NCI-H1105 treated with DMSO at 0.1 percent for 48 hours (cell line): ENCODE measurements at places on chromosomes 13 and 19.

- DNase-seq: peak; percentile 64
These were observed 2.2 kb upstream of the CEACAM6 start for GRCh38 chr19:41753159-41753558.

- no peak for DNase-seq
These were observed 328.8 kb downstream of the FOXO1 start for GRCh38 chr13:40337651-40338050.

GRCh38 chr13:108705031-108705430 lies 75.6 kb downstream of the MYO16 start:
- DNase-seq: no peak

DNA sequence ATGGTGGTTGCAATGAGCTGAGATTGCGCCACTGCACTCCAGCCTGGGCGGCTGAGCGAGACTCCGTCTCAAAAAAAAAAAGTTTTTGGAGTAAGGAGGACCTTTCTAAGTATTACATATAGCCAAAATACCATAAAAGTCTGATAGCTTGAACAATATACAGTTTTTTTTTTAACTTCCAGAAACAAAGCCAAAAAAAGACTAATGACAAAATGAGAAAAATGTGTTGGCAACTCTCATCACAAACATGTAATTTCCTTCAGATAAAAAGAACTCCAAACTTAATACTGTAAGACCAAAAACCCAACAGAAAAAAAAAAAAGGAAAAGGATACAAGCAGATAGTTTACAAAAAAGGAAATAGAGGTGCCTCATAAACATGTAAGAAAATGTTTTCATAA lies 68.2 kb upstream of the MED4 start:
- DNase-seq: no peak

- DNase-seq: peak; percentile 20
These were observed 20.0 kb downstream of the TICAM1 start for GRCh38 chr19:4811328-4812131.

DNA sequence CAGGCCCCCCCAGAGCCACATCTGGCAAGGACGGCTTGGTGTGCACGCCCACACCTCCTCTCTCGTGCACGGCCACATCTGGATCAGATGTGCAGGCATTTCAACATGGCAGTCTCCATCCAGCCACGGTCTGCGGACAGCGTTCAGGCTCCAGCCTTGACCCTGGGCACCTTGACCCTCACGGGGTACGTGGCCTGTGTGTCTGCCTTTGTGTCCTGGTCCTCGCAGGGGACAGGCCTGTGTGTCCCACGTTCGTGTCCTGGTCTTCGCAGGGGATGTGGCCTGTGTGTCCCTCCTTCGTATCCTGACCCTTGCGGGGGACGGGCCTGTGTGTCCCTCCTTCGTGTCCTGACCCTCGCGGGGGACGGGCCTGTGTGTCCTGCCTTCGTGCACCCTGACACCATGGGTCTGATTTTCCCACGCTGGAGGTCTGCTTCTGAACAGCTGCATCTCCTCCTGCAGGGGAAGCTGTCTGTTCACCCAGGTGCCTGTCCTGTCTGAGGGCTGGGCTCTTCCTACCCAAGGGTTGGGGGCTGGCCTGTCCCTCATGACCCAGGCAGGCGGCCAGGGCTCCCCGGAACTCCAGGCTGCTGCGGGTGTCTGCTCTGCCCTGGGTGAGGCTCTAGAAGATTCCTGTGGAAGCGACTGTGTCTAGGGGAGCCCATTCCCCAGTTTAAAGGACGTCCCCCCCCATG lies 25.3 kb downstream of the RASA3 start:
- no peak for DNase-seq

GRCh38 chr13:108830916-108831315 lies 201.5 kb downstream of the MYO16 start:
- no peak for DNase-seq

- no peak for DNase-seq
These were observed 33.8 kb upstream of the MEDAG start for GRCh38 chr13:30872276-30872594.

- no peak for DNase-seq
These were observed 483.3 kb downstream of the ZNF536 start for GRCh38 chr19:30855442-30855841.

GRCh38 chr19:2242816-2243215 lies 6.2 kb downstream of the SF3A2 start:
- DNase-seq: no peak

- no peak for DNase-seq
These were observed 29.4 kb downstream of the RFXAP start for GRCh38 chr13:36848199-36848982.

DNA sequence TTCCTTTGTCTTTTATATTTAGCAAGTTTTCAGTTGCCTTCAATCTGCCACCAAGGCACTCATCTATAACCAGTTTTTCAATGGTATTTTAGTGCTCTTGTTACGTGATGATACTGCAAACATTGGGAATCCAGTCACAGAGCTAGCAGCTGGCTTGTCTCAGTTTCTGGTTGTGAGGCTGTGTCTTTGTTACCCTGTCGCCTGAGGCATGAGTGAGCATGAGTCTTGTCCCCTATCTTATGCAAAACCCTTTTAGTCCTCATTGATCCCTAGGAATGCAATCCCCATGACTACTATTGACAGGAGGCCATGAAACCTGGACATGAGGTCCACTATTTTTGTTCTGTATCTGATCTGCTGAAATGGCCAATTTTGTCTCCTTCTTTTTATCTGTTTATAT lies 391.0 kb downstream of the LMO7 start:
- DNase-seq: no peak

DNA sequence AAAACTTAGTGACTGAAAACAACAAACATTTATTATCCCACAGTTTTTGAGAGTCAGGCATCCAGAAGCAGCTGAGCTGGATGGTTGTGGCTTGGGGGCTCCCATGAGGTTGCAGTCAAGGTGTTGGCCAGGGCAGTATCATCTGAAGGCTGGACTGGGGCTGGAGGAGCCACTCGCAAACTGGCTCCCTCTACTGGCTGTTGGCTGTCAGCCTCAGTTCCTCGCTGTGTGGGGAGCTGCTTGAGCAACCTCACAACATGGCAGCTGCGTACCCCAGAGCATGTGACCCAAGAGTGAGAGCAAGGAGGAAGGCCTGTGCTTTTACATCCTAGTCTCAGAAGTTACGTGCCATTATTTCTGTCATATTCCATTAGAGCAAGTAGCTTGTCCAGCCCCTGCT lies 9.7 kb downstream of the YJU2 start:
- no peak for DNase-seq

GRCh38 chr19:8569066-8569771 lies 8.0 kb downstream of the MYO1F start:
- no peak for DNase-seq

DNA sequence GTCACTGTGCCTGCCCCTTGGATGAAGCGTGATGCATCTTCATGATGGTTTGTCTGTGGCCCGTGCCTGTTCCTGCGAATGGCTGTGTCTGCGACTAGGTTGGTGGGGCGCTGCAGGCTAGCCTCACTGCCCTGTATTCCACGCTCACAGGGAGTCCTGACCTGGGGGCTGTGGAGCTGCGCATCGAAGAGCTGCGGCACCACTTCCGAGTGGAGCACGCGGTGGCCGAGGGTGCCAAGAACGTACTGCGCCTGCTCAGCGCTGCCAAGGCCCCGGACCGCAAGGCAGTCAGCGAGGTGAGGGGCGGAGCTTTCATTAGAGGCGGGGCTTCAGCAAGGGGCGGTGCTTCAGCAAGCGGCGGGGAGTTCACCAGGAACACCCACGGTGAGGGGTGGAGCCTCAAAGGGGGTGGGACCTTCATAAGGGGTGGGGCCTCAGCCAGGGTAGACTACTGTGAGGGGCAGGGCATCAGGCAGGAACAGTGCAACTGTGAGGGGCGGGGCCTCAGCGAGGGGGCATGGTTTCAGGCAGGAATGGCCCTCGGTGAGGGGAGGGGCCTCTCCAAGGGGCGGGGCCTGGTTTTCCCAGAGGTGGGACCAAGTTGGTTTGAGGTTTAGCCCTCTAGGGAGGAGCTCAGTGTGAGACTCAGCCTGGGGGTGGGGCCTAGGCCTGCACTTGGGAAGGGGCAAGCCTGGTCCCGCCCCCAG lies 17.2 kb downstream of the PKN1 start:
- no peak for DNase-seq

- no peak for DNase-seq
These were observed 5.1 kb upstream of the MZF1 start for GRCh38 chr19:58578012-58578925.
